Cortex of kidney (tissue), 1 donor: ENCODE measurements at places on chromosomes 2 and 18.

DNA sequence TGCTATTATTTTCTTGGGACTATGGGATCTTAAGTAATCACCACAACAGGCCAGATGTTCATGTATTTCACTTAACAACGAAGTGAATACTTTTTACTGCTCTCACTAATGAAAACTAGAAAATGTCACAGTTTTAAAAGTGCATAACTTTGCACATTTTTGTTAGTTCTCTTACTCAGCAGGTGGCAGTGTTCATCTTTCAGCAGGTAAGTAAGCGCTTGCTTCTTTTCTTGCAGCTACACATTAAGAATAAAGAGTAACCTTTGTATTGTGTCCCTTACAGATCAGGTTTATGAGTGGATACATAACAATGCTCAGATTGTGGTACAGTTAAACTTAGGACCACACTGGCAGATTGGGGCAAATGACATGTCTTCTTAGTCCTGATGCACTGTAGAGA, 61.0 kb downstream of the DAW1 start:
- DNase-seq: no peak

GRCh38 chr2:180707884-180708205, 272.6 kb upstream of the UBE2E3 start:
- no peak for DNase-seq

DNA sequence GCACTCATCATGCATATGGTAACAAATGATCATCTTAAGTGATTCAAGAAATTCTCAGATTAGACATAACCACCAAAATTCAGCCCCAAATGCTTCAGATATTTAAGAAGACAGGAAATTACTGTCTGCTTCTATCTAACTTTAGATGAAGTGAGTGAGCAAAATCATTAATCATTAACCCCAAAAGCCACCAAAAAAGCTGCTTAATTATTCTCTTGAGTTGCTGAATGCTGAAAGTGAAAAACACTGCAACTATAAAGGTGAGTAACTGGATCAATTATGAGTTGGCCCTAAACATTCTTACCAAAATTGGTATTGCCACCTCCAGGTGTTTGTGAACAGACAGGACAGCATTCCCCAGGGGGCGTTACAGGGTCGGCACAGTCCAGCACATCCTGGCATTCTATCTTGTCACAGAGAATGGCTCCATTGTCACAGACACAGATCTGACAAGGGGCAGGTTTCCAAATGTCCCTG, 69.6 kb downstream of the COL5A2 start:
- no peak for DNase-seq

- no peak for DNase-seq
Observed at GRCh38 chr2:223545830-223546229, 56.3 kb downstream of the SCG2 start.

- DNase-seq: no peak
Observed at GRCh38 chr18:21834299-21834660, 93.7 kb downstream of the MIB1 start.

DNA sequence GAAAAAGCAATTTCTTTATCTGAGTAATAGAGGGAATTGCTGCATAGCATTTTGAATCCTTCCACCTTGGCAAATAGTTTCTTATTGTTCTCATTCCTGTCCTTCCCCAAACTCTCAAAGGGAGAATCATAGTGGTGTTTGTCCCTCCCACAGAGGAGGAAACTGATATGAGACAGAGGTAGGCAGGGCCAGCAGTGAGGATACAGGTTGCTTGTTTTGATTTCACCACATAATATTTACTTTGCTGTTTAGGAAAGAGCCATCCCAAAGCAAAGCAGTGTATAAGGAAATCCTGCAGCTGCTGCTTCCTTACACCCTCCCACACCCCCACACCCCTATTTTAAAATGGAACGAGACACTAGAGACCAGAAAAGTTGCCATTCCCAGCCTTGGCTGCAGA, 195.3 kb downstream of the SETBP1 start:
- DNase-seq: no peak

GRCh38 chr2:66477135-66477842, 42.4 kb downstream of the MEIS1 start:
- no peak for DNase-seq

- DNase-seq: no peak
Observed at GRCh38 chr2:71788186-71788525, 334.8 kb downstream of the DYSF start.

DNA sequence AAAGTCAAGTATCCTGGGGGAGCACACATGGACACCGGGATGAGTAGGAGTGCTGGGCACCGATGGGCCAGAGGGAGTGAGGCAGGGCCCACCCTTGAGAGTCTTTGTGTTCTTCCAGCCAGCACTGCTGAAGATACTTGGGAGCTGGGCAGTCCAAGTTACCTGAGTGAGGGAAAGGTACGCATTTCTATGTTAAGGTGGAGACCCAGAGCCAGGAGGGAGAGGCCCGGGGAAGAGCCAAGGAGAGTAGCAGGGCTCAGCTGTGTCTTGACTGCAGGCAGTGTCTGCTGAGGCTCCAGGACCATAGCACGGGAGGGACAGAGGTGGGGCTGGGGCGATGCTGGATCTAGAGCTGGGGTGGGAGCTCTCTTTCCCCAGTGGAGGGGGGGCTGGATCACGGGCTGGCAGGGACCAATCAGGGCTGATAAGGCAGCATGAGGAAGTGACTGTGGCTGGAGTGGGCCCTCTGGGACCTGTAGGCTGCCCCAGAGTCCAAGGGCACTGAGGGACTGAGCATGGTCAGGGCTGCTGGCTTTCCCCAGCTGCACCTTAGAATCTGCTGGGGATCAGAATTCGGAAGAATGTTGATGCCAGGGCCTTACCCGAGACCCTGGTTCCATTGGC, 289.2 kb downstream of the PHLPP1 start:
- DNase-seq: no peak

DNA sequence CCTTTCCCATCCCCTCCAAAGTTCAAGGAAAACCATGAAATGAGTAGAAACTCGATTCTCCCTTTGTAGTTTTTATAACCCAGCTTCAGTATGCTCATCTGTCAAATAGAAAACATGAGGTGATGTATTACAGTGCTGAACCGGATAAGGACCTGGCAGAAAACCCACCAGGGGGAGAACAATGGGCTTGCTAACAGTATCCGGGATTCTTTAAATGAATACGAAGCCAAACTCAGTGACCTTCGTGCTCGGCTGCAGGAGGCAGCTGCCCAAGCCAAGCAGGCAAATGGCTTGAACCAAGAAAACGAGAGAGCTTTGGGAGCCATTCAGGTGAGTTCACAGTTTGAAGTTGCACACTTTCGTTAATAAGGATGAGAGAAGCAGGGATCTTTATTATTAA, 113.6 kb upstream of the TTC39C start:
- no peak for DNase-seq

DNA sequence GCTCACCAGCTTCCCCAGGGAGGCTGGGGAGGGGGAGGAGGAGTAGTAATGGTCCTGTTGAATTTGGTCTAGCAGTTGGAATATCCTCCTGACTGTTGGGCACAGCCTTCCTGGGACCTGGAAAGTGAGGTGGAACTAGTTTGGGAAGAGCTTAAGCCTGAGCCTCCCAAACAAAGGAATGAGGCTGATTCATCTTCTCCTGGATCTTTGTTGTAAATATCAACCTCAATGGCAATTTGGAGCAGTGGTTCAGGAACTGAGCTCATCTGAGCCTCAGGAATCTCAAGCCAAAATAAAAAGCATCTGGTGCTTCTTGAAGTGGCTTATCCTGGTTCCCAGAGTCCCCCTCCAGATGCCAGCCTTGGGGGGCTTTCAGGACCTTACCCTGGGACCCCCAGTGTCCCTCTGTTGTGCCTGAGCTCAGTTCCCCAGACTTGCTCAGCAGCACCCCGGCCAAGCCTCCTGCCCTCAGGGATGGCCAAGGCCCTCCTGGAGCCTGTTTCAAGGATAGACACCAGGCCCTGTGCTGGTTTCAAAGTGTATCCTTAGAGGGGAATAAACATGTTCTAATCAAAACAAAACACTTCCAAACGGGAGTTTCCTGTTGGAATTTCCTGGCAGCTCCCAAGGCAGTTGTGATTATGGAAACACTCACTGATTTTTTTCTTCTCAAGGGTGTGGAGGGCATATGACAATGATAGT, 112.6 kb downstream of the DDX1 start:
- DNase-seq: no peak

DNA sequence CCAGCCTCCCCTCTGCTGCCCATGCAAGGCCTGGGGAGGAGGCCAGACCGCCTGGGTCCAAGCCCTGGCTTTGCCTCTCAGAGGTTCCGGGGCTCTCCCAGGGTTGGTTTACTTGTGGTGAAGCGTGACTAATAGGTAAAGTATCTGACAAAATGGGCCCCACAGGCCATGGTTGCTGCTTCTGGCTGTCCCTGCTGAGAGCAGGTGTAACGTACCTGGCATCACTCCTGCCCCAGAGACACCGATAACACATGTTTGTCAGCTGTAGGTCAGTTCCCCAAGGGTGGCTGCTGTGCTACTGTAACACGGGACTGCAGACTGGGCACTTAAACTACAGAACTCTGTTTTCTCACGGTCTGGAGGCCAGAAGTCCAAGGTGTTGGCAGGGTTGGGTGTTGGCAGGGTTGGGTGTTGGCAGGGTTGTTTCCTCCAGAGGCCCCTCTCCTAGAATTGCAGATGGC, 34.1 kb downstream of the ODC1 start:
- DNase-seq: no peak

DNA sequence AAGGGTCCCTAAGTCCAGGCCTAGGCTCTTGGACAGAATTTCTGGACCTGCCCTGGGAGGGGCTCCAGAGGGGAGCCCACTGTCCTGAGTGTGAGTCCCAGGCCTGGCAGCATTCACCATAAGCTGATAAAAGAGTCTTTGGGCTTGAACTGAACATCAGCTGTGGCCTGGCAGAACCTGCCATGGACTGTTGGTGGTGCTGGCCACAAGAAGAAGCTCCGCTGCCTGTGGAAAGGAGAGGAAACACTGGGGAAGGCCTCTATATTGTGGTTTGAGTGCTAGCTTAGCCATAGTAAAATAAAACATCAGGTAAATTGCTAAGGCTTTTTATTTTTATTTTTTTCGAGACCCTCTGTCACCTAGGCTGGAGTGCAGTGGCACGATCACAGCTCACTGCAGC, 20.9 kb upstream of the BAZ2B start:
- no peak for DNase-seq

GRCh38 chr2:99336804-99337112, 431 bp upstream of the EIF5B start:
- no peak for DNase-seq

- no peak for DNase-seq
Observed at GRCh38 chr2:64485961-64486360, 32.0 kb downstream of the LGALSL start.

DNA sequence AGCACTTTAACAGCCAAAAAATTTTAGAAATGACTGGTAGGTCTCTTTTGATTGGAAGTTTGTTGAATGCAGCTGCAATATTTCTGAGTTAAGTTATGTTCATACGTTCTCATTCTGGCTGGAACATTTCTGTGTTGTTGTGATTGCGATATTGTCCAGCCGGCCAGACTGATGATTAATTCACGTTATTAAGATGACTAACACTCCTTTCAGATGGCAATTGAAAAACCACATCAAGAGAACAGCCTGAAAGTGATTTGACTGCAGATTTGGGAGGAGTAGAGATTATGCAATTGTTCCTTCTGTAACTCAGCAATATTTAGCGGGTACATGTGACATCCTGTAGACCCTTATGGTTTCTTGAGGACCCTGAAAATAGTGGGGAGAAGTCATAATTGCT, 133.7 kb downstream of the FBXO15 start:
- DNase-seq: no peak

GRCh38 chr2:70902067-70902442, 33.6 kb upstream of the ATP6V1B1 start:
- no peak for DNase-seq

DNA sequence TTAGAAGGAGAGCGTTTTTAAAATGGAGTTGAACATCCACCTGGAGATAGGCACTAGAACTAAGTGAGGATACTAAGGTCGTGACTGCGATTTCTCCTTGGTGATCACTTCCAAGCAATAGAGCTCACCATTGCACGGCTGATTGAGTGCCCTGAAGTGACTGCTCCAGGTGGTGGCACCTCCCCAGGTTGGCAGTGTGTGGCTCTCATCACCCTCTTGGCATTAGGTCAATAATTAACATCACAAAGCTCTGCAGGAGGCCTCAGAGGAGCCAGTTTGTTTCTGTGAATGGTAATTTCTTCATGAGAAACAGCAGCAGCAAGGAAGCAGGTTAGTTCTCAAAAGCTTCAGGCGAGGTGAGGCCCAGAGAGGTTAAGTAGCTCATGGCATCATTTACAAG, 259.6 kb downstream of the CLIP4 start:
- DNase-seq: no peak

GRCh38 chr18:3212657-3213056, 7.1 kb downstream of the MYOM1 start:
- no peak for DNase-seq

- DNase-seq: no peak
Observed at GRCh38 chr2:85433511-85434089, 15.1 kb downstream of the SH2D6 start.

GRCh38 chr2:187138265-187138664, 289.3 kb upstream of the ZSWIM2 start:
- no peak for DNase-seq

DNA sequence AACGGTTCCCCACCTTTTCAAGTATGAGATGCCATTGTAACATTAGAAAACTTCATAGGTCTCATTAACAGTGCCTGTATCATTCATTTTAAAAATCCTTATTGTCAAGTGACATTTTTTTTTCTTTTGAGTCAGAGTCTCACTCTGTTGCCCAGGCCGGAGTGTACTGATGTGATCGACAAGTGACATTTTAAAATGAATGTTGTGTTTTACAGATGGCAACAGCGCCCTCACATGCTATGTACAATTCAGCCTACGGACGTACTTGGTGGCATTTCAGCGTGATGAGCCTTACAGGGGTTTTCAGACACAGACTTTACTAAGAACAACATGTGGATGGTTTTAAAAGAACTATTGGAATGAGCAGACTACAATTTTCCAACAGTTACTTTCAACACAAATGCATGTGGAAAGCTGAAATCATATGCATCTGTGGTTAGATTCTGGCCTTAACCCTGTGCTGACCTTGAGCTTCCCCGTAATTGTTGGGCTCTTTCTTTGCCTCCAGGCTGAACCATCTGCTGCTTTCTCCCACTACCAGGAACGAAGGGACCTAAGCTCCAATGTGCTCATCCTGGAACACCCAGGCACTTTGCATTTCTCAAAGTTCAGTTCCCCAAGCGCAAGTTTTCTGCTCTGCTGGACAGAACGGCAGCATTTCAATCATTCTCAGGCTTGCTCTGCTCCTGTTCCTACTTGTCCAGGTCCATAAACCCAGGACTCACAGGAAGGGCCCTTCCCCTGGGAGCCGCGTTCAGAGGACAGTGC, 119.9 kb upstream of the NDUFV2 start:
- no peak for DNase-seq
